ENCODE measurements at places on chromosomes 3 and 15.
A peak's percentile ranks its signal among the peaks of the same experiment; 100 is the strongest.

GRCh38 chr3:70607469-70607868 lies 295.0 kb upstream of the MDFIC2 start:
- DNase-seq, result no peak

DNA sequence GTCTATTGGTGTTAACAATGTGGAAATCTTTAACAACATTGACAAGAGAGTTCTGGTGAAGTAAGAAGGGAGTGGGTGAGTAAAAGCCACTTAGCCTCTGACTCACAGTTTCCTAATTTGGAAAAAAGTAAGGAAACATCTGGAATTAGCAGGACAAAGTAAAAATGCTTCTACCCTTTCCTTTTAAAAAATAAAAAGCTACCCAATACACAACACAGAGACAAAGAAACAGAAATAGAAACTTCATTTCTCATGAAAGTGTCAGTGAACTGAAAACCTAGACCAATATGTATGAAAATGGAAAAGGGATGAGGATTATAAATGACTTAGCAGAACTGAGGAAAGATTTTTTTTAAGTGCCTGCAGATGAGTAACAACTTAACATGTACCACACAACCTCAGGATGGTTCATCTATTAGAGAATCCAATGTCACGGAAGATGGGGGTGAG lies 65.4 kb downstream of the SSR3 start:
- DNase-seq, result no peak

- DNase-seq, result no peak
Observed at GRCh38 chr15:27342991-27343390, 372.0 kb downstream of the GABRG3 start.

GRCh38 chr3:150653110-150653561 lies 50.0 kb downstream of the SELENOT start:
- DNase-seq, result no peak

- DNase-seq, result peak; percentile 11
Observed at GRCh38 chr3:138187296-138188012, at the start of gene ARMC8. Gene ARMC8 (plus strand): TSS chr3:138187301. CDS start chr3:138187555, 254 bp downstream.

DNA sequence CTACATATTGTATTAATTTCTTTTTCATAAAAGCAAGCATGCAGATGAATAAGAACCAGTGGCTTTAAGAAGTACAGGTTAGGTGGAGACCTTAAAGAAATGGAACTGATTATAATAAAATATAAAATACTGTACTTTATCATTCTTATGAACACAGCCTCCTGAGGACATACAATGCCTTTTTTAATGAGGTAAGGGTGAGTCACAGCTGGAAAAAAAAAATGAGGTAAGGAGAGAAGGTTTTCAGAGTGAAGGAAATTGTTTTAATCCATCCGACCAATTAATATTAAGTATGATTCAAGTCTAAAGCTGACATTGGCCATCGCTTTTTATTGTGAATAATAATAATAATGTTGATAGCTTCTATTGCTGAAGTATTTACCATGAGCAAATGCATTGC lies 170.3 kb upstream of the SOX2 start:
- DNase-seq, result no peak

DNA sequence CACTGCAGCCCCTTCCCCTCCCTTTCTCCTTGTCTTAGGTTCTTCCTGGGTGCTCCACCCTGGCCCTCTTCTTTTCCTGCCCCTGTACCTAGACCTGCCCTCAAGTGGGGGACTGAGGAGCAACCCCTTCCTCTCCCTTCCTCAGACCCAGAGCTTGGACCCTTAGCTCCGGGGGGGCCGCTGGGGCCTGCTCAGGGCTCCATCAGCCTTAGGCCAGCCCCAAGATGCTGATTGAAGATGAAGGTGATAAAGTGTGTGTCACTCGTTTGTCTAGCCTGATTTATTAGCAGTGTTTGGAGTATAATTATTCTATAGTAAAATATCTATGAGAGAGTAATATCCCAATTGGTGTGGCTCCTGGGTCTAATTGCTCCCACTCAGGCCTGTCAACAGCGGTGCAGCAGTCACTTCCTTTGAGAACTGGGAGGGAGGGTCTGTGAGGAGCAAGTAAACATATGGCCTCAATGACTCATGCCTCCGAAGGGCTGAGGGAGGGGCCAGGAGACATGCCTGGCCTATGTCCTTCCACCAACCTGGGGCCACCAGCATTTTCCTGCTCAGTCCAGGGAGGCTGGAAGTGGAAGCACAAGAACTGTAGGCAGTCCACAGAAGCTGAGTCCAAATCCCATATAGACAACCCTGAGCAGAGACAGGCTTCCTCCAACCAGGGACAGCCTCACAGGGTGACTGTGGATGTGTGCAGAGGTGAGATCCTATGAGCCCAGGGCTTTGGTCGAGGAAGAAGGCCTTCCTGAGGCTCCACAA lies 123.2 kb downstream of the DNAJB8 start:
- no peak for DNase-seq

GRCh38 chr15:40857601-40858341 lies 13.9 kb downstream of the SPINT1 start:
- peak; percentile 68 for DNase-seq

DNA sequence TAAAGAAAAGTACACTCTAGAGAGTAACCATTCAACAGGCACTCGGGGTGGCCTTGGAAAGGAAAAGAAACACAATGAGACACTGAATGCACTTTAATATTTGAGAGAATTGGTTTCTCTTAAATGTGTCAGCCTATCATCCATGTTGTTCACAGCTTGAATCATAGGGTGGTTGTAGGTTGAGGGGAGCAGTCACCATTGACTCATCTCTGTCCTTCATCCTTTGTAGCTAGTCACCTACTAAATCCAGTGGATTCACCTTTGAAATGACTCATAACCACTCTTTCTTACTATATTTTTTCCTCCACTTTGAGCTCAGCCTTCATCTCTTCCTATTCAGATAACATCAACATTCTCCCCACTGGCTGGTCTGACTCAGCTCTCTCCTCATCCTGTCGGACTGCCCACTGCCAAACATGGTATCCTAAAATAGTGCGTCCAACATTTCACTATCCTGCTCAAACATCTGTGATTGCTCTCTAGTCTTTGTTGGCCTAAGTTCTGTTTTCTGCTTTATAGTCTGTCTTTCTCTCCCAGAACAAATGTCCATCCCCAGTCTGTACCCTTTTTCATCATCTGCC lies 182.7 kb upstream of the GADL1 start:
- DNase-seq, result no peak
